T-cell (primary cell): ENCODE measurements at places on chromosomes 11 and 22.

DNA sequence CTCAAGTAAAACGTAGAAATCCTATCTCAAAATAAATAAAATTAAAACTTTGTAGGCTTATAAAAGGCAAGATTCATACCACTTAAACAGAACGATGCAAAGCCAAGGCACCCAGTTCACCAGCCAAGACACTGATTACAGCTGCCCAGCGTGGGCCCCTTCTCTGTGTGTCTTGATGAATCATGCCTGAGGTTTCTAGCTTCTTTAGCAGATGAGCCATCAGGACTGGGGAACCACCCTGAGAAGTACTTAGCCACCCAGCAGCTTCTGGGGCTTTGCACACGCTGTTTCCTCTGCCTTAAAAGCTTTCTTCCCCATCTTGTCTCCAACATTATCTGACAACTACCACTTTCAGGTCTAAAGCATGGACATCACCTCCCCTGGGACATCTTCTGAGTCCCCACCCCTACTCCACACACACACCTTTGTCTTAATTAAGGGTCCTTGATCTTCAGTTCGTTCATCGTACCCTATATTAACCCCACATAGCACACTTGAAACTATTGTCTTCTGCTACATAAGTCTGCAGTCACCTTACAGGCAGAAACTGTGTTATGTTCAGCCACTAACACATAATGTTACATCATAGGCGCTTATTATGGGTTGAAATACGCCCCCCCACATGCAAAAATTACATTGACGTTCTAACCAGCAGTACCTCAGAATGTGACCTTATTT is 8.7 kb upstream of the LAYN start:
- peak; percentile 38 for DNase-seq

GRCh38 chr11:122832721-122833470 is 5.4 kb upstream of the CRTAM start:
- no peak for DNase-seq

DNA sequence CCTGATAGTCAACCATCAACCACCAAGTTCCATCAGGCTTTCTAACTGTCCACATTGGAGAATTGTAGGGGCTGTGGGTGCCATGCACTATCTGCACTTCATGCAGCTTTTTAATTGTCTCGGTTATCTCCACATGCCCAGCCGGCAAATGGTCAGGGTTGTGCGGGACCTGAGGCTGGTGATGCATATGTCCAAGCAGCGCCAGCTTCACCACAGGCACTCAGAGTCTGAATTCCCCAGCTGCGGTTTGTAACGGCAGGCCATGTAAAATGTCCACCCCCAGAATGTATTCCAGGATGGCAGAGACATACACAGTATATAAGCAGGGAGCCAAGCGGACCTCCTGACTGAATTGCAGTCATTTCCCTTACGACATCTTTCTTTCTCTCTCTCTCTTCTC is 435.6 kb downstream of the DYNC2H1 start:
- DNase-seq, result no peak

DNA sequence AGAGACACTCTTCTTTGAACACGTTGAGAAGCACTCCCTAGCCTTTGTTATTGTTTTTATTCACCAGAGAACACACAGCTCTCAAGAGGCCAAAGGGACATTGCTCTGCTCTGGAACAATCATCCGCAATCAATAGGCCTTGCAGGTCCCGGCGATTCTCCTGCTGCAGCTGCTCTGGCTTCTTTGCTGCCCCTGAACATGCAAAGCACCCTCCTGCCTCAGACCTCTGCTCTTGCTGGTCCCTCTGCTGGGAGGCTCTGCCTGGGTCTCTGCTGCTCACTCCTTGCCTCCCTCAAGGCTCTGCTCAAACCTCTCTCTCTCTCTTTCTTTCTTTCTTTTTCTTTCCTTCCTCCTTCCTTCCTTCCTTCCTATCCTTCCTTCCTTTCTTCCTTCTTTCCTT is 232.7 kb downstream of the DSCAML1 start:
- no peak for DNase-seq

DNA sequence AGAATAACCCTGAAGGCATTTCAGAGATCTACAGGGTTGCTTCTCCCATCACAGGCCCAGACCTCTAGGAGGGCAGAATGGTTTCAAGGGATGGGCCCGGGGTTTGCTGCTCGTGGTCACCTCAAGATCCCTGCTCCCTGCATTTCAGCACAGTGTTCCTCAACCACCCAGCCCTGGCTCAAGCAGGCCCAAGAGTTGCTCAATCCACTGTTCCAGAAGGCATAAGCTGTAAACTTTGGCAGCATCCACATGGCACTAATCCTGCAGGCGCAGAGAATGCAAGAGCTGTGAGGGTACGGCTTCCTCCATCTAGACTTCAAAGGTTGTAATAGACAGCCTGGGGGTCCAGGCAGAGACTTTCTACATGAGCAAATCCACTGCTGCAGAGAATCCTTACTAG is 225.0 kb upstream of the UBASH3B start:
- no peak for DNase-seq

DNA sequence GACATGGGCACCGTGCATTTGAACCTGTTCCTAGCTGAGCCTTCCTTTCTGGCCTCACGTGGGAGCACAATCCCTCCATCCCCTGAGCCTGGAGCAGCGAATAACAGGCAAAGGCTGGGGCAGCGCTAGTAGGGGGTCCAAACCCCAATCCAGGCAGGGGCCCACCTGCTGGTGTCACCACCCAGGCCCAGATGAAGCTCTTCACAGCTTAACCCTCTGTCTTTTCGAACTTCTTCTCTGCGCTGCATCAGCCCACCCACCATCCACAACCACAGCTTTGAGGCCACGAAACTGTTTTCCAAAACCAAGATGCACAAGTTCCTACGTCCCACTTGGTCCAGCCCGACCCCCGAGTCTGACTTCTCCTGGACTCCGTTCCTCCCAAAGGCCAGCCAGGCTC is 11.5 kb downstream of the KCNC1 start:
- no peak for DNase-seq

DNA sequence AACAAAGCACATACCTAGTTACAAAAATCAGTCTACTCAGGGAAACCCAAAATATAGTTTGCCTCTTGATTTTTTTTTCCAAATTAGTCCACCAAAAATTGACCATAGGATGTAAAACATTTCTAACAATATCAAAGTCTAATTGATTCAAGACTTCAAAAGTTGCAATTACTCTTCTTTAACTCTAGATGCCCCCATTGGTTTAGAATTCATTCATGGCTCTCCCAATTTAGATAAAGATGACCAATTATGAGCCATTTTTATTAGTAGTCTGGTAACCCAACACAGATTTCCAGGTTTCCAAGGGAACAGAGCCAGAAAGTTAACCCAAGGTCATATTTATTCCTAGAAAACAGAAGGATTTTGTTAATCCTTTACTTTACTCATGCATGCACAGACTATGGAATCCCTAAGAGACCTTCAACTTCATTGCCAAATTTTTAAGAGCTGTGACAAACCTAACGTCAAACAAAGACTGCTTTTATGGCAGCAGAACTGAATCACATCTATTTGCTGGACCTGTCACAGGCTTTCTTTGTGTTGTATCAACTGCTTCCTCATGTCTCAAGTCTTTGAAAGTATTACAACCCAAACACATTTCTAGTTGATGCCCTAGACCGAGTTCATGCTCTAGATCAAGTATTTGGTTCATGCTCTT is 55.3 kb downstream of the C22orf42 start:
- DNase-seq, result no peak

- no peak for DNase-seq
These were observed 24.9 kb downstream of the BMAL1 start for GRCh38 chr11:13302420-13302958.

DNA sequence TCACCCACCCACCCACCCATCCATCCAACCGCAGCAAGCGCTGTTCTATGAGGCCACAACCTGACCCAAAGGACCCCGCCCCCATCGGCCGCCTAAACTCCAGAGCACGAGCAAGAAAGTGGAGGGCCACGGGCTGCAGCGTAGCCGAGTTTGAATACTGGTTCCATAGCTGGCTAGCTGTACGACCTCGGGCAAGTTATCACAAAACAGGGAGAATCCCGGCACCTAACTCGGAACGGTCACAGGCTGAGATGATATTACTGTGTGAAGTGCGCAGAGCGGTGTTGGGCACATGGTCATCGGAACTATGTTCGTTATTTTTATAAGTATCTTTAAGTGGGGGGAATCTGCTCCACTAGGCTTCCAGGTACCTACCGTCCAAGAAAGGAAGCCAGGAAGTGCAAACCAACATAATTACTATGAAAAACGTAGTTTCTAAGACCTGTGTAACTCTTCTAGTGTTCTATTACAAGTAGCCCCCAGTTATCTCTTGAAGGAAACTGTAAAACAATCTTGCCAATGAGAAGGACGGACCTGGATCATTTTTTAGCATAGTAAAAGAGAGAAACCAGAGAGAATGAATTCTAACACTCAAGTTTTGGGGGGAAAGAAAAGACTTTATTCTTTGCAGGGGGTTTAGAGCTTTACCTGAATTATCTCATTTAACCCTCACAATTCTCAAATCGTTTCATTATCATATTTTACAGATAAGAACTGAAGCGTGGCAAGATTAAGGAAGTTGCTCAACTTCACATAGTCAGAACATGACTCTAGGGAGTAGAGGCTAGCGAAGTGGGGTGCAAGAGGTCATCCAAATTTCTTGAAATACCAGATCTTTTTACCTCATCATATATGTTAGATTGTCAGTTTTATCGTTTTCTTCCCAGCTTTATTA is 663 bp upstream of the BUD13 start:
- no peak for DNase-seq
